Bone marrow (tissue), 2 donors: ENCODE measurements at places on chromosomes 16 and 17.

- DNase-seq, result no peak
These were observed 52.3 kb downstream of the NT5M start for GRCh38 chr17:17355426-17355825.

- DNase-seq, result no peak
These were observed 10.0 kb downstream of the ZACN start for GRCh38 chr17:76088868-76089576.

DNA sequence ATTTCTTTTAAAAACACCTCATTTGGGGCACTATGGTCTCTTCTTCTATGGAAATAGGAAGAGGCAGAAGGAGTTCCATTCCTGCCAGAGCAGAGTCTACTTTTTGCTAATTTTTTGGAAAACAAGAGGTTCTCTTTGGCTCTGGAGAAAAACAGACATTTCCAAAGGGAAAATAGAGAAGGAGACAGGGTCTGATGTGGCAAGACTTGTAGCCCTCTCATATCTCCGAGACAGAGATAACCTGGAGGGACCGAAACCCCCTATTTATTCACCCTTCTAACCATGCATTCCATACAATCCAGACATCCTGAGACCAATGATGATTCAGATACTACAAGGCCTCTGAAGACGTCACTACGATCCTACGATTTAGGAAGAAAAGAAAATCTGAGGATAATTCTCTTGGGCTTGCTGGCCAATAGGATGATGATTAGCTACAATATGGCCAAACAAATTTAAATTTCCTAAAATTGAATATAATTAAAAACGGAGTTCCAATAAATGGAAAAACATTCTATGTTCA is 70.2 kb downstream of the HIC1 start:
- no peak for DNase-seq

DNA sequence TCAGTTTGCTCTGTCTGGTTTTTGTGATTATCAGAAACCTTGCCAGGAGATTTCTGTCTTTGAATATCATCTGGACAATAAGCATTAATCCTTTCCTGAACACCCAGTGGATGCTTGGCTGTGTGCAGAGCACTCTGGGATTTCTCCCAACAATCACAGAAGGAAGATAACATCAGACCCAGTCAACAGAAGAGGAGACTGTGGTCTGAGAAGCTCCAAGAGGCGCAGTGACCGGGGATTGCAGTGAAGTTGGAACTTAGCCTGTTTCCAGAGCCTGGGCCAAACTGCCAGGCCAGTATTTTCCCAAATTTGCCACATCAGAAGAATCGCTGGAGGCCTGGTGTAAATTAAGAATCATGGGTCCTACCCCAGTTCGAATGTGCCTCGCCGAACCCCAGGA is 264.7 kb downstream of the C16orf95 start:
- DNase-seq, result no peak

GRCh38 chr17:49015179-49015923 is 18.2 kb downstream of the IGF2BP1 start:
- DNase-seq, result no peak

DNA sequence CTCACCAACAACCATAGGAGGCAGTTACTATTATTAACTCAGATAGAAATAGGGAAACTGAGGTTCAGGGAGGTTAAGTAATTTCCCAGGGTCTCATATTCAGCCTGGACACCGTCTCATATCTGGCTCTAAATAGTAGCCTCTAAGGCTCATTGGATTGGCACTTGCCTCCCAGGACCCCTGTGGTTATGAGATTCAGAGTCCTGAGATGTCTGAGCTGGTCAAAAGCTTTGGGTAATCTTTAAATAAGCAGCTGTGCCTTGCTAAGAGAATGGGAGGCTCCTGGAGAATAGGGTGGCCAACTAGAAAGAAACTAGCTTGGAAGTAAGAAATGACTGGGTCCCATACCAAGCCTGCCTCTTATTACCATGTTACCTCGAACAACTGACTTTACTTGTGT is 50.3 kb upstream of the CRHR1 start:
- DNase-seq, result no peak
